BJ (cell line): ENCODE measurements at places on chromosomes 7 and 10. TPM values are rescaled to one million over a fixed set of nuclear protein-coding genes. Genes with fewer than 3 reads are reported as not detected.
A peak's percentile ranks its signal among the peaks of the same experiment; 100 is the strongest.

Gene FAM170B
- not detected in 2 replicates for polyA plus RNA-seq

- no peak for DNase-seq
These were observed 34.5 kb downstream of the CREB3L2 start for GRCh38 chr7:137967143-137968018.

DNA sequence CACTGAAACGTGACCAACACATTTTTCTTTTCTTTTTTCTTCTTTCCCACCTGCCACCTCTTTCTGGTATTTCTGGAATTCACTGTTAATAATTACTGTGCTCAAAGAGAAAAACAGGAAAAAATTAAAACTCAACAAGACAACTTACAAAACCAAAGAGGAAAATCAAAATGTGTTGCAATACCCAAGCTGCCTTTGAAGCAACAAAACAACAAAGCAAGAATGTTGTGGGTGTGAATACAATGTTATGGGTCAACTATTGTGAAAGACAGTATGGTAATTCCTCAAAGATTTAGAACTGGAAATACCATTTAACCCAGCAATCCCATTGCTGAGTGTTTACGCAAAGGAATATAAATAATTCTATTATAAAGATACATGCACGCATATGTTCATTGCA is 415.1 kb downstream of the GFRA1 start:
- DNase-seq = peak; percentile 15

Gene RAB19
- polyA plus RNA-seq = not detected in 2 replicates

Gene HSPA12A
- polyA plus RNA-seq = 7.0 and 7.9 TPM in 2 replicates

- no peak for DNase-seq
These were observed 35.2 kb downstream of the ZNF487 start for GRCh38 chr10:43471935-43472720.

DNA sequence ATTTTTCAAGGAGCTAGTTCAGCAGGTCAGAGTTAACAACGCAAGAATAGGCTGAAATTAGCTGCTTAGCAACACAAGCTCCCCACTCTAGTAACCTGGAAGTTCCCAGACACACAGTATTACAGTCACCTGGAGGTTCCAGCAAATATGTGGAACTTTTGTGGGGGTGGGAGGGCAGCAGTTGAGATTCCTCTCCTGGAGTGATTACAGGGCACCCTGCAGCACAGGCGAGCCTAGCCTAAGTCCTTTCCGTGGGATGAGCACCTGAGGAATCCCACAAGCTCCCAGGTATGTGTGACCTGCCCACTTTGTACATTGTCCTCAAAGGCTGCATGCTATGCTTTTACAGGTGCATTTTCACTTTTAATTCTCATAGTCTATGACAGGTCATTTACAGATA is 13.6 kb downstream of the TPK1 start:
- no peak for DNase-seq

- DNase-seq = no peak
These were observed 30.6 kb upstream of the FGFR2 start for GRCh38 chr10:121628859-121629258.

GRCh38 chr10:75774783-75775490 is 343.5 kb downstream of the LRMDA start:
- DNase-seq = no peak

Gene ZNF467
- polyA plus RNA-seq = 0.92 and 1.6 TPM in 2 replicates

Gene BEND7
- 4.5 and 4.6 TPM in 2 replicates for polyA plus RNA-seq

Gene GPR85
- 2.6 and 4.8 TPM in 2 replicates for polyA plus RNA-seq

DNA sequence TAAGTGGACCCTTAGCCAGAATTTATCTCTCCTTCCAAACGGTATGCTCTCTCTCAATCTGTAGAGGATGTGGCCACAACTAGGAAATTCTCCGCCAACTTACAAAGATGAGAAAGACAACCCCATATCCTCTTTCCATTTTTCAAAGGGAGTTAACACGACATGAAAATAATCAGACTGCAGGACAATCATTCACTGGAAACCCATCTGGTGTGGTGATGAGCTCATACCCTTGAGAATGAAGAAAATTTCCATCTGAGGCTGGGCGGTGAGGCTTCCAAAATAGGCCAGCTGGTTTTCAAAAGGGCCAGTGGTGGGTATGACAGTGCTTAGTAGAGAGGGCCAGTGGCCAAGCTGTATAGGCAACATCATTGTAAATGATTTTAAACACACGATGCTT is 369.6 kb downstream of the FRMD4A start:
- peak; percentile 95 for DNase-seq

Gene SYT15B
- polyA plus RNA-seq = 0.85 and 2.0 TPM in 2 replicates
